Activated CD4-positive, alpha-beta T cell treated with anti-CD3 and anti-CD28 coated beads, Interleukin-2, amount 50 U/mL, for 48 hours (primary cell): ENCODE measurements at places on chromosomes 12 and 14.

GRCh38 chr12:27244689-27245488 is 803 bp downstream of the STK38L start:
- DNase-seq: no peak

DNA sequence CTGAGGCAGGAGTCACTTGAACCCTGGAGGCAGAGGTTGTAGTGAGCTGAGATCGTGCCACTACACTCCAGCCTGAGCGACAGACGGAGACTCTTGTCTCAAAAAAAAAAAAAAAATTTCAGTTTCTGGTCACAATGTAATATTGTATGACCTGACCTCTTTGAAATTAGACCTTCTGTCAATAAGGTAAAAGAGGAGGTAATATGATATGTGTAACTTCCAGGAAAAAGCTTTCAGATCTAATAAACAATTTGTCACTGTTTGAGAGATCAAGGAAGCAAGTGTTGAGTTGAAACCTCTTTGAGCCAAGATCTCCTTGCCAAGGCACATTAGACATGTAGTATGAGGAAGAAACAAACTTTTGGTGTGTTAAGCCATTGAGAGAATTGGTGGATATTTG is 101.7 kb upstream of the ATF7IP start:
- no peak for DNase-seq

- DNase-seq: no peak
Measured at GRCh38 chr14:58822856-58823255, 185.1 kb downstream of the DACT1 start.

- no peak for DNase-seq
Measured at GRCh38 chr12:91099836-91100235, 11.5 kb downstream of the LUM start.

- DNase-seq: no peak
Measured at GRCh38 chr12:75554556-75554880, 43.1 kb upstream of the KRR1 start.

DNA sequence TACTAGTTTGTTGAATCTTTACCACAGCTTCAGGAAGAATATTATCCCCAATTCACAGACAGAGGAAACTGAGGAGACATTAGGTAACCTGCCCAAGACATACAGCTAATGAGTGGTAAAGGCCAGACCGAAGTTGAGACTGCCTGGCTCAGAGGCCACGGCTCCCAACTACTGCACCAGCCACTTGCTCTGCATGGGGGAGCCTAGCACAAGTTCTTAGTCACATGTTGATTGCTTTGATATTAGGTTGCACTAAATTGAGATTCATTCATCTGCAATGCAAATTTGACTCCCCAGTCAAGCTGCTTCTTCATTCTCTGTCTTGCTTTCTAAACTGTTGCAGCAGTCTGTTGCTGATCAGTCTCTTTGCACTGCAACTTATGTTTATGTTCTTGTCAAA is 25.9 kb upstream of the POLR3B start:
- no peak for DNase-seq

GRCh38 chr14:53509276-53510244 is 356.4 kb upstream of the DDHD1 start:
- DNase-seq: no peak

DNA sequence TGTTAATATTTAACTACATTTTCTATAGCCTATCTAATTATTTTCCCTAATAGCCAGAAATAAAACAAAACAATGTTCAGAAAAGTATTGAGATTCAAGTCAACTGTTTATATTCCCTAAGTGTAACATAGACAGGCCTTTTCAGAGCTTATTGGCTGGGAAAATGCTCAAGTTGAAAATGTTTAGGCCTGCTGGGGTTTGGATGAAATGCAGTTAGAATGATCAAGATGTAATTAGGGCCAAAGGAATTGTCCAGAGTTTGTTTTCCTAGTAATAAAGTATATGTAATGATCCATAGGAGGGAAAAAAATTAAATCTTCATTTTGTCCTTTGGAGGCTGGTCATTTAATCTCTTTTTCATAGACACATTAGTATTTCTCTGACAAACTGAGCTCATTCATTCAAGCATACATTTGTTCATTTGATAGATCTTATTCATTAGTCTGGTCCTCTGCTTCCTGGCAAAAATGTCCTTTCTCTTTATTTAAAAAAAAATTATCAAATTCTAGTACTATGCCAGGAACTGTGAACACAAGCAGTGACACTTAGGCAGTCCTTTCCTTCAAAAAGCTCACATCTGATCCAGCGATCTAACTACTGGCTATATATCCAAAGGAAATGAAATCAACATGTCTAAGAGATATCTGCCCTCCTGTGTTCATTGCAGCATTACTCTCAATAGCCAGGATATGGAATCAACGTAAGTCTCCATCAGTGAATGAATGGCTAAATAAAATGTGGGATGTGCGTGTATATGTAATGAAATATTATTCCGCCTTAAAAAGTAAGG is 40.1 kb upstream of the NEDD1 start:
- DNase-seq: no peak

DNA sequence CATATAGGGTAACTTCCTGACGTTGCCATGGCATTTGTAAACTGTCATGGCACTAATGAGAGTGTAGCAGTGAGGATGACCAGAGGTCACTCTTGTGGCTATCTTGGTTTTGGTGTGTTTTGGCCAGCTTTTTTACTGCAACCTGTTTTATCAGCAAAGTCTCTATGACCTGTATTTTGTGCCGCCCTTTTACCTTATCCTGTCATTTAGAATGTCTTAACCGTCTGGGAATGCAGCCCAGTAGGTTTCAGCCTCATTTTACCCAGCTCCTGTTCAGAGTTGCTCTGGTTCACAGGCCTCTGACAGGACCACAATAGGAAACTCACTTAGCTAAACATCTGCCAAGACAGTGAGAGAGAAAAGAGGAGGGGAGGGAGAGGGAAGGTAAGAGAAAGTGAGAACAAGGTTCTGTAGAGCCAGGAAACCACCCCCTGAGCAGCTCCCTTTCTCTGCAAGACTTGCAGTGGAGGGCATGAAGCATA is 64.8 kb upstream of the PLEKHG3 start:
- no peak for DNase-seq

DNA sequence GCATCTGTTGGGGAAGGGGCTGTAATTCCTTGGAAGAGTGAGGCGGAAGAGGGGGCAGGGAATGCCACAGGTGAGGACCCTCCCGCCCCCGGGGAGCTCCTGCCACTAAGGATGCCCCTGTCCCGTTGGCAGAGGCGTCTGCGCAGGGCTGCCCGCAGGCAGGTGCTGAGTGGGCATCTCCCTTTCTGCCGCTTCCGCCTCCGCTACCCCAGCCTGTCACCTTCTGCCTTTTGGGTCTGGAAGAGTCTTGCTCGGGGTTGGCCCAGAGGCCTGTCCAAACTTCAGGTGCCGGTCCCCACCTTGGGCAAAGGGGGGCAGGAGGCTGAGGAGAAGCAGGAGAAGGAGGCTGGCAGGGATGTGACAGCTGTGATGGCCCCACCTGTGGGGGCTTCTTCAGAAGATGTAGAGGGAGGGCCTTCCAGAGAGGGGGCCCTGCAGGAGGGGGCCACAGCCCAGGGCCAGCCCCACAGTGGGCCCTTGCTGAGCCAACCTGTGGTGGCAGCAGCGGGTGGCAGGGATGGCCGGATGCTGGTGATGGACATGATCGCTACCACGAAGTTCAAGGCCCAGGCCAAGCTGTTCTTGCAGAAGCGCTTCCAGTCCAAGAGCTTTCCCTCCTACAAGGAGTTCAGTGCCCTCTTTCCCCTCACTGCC is 10.0 kb downstream of the VRTN start:
- DNase-seq: no peak

GRCh38 chr12:46414591-46415268 is 42.2 kb upstream of the SLC38A2 start:
- no peak for DNase-seq

DNA sequence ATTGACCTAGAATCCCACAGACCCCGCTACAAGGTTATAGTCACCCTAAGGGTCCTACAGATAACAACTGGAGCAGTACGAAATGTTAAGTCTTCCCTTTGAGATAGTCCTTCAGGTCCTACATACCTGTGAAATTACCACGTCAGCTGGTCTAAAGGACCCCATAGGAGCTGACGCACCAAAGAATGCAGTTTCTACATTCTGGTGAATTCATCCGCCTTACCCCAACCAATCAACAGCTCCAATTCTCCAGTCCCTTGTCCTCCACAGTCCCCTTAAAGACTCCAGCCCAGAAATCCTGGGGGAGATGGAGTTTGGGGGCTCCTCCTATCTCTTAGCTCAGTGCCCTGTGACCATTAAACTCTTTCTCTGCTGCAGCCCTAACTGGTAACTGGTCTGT is 36.2 kb upstream of the PRMT8 start:
- no peak for DNase-seq

- DNase-seq: no peak
Measured at GRCh38 chr14:69536971-69537370, 37.7 kb downstream of the CCDC177 start.

DNA sequence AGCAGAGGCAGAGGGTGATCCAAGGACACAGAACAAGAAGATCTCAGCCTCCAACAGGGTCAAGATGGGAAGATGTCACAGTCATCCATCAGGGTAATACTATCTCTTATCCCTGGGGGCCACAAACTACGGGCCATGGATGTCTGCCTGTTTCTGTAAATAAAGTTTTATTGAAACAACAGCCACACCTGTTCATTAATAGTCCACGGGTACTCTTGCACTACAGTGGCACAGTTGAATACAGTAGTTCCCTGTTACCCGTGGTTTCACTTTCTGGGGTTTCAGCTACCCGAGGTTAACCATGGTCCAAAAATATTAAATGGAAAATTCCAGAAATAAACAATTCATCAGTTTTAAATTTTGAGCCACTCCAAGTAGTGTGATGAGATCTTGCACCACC is 65.9 kb downstream of the BCL11B start:
- no peak for DNase-seq

- DNase-seq: no peak
Measured at GRCh38 chr14:79044894-79045624, 874.9 kb downstream of the NRXN3 start.

GRCh38 chr14:34324363-34324795 is 137.7 kb downstream of the SPTSSA start:
- no peak for DNase-seq

DNA sequence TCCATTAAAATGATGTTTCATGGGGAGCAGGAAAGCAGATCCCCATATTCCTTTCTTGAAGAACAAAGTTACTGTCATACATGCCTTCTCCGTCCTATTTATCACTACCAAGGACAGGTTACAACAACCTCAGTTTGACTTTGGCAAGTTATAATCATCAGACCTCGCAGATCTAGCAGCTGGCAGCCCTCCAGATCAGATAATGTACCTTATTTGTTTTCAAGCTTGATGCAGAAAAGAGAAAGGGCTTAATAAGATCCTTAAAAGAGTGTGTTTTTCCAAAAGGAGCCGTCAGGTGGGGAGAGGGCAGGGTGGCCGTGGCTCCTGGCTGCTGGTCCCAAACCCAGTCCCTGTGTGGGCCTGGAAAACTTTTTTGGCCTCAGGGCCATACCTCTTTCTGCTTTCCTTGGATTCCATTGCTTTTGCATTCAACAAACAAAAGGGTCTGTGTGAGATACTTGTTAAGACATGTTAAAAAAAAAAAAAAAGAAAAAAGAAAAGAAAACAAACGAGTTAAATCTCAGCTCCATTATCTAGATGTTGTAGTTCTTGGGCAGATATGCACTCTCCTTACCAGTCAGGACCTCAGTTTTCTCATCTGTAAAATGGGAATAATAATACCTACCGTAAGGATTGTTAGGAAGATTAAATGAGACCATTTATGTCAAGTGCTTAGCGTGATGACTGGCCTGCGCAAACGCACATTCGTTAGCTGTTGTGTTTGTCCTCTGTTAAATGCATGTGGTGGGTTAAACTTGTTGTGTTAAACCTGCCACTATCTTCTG is 64.6 kb downstream of the B4GALNT3 start:
- DNase-seq: no peak

DNA sequence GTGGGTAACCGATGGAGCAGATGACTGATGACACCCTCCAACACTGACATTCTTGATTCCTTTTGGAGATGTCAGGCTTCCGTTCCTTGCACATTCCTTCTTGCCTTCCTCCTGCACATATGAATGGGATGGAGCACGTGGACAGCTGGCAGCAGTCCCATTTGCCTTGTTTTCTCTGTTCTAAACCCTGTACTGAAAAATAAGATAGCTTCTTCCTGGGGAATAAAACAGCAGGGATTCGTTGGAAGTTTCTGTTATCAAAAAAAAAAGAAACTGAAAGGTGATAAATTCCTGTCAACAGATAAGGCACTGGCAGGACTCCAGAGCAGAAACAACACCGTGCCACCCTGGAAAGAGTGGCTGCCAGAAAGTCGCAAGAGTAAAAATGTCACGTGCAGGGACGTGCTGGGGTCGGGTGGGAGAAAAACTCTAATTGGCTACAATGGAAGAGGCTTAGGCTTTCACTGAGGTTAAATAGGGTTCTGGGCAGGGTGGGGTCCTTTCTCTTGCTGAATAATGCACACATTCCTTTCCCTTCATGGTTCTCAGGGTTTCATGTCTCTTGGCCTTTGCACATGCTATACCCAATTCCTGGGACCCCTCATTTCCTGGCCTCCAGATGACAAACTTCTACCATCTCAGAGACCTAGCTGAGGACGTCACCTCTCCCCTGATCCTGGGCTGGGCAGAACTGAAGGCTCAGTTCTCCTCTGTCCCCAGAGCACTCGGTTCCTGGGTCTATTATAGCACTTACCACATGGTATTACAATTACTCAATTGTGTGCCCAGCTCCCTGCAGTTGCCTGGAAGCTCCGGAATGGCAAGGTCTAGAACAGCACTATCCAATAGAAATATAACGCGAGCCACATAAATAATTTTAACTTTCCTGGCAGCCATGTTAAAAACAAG is 7.0 kb upstream of the NUAK1 start:
- DNase-seq: no peak

- no peak for DNase-seq
Measured at GRCh38 chr14:68380329-68380741, 412.5 kb downstream of the ZFP36L1 start.
